ENCODE measurements at places on chromosomes 7 and 10.

GRCh38 chr10:4470231-4470835, 355.7 kb upstream of the AKR1E2 start:
- DNase-seq, result peak; percentile 49

DNA sequence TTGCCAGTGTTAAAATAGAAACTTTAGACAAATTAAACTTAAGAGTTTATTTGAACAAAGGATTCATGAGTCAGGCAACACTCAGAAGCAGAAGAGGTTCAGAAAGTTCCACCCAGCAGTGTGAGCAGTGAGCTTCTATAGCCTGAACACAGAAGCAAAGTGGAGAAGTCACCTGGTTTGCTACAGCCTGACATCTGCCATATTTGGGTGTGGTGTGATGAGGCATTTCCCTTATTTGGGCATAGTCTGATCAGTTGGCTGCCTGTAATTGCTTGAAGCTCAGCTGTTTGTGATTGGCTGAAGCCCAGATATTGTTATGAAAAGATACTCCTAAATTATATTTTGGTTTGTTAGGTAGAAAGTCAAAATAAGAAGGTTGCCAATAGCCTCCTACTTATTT, 39.1 kb downstream of the VWC2 start:
- DNase-seq, result no peak

DNA sequence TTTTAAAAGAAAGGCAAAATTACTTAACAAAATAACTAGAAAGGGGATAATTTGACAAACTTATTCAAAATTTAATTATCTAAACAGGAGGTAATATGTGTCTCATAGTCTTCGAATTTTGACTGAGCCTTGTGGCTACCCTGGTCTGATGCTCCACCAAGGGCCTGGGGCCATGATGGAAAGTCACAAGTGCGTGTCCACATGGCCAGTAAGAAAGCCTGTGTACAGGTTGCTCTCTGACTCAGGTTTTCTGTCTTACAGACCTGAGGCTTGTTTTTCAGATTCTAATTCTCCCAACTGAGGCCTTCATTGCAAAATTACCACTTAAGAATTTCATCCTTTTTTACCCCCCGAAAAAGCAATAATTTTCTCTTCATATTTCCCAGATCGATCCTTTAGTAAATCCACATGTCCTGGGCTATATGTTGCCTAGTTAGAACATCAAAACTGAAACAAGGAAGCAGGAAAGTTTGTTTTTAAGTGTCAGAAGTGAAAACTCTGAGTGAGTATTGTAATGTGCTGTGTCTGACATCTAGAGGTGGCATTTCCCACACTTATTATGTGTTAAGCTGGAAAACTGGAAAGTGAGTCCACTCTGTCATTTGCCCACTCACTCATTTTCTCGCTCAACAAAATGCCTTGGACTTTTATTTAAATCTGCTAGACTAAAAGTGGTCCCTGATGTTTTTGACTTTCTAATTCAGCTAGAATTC, 10.0 kb downstream of the CYP3A43 start:
- no peak for DNase-seq

DNA sequence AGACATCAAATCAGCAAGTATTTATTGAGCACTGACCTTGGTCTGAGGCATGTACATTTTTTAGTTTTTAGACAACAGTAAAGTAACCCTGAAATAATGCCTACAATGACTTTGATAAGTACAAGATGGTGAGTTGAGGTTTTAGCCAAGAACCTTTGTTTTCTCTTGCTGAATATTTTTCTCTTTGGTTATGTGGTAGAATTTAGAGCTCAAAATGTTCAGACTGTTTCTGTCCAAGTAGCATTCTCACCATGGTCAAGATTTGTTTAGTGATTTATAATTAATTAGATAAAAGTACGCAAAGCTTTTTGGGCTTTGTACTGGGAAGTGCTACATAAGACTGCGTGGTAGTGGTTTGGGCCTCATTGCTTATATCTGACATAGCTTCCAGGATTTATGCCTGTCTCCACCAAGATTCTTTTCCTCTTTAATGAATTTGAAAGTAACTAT, 102.4 kb downstream of the KAT6B start:
- DNase-seq, result peak; percentile 48

- no peak for DNase-seq
Measured at GRCh38 chr7:48426966-48427555, 255.8 kb downstream of the ABCA13 start.

DNA sequence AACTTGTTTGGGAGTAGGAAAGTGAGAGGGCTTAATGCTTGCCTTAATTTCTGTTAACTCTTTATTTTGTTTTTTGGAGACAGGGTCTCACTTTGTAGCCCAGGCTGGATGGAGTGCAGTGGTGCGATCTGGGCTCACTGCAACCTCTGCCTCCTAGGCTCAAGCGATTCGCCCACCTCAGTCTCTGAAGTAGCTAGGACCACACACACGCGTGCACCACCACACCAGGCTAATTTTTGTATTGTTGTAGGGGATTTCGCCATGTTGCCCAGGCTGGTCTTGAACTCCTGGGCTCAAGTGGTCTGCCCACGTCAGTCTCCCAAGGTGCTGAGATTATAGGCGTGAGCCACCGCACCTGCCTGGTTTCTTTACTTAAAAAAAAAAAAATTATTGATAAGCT, 1.9 kb downstream of the PPP2R2D start:
- no peak for DNase-seq

GRCh38 chr10:30736685-30737232, 107.2 kb upstream of the LYZL2 start:
- peak; percentile 100 for DNase-seq

GRCh38 chr10:61404751-61405150, 48.4 kb downstream of the TMEM26 start:
- no peak for DNase-seq

DNA sequence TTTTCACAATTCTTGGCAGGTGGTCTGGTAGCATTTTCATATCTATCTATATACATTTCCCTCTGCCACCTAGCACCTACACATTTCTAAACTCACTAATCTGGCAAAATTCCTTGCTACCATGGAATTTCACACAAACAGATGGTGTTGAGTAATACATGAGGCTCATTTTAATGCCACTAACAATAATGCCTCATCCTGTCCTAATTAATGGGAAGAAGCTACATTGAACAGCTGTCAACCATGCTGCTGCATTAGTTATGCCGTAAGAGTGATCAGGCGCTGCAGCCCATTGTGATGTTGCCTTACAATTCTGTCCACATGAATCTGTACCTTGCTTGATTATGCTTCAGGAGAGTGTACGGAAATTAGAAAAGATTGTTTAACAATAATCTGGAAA, 23.2 kb downstream of the COL1A2 start:
- DNase-seq, result no peak

DNA sequence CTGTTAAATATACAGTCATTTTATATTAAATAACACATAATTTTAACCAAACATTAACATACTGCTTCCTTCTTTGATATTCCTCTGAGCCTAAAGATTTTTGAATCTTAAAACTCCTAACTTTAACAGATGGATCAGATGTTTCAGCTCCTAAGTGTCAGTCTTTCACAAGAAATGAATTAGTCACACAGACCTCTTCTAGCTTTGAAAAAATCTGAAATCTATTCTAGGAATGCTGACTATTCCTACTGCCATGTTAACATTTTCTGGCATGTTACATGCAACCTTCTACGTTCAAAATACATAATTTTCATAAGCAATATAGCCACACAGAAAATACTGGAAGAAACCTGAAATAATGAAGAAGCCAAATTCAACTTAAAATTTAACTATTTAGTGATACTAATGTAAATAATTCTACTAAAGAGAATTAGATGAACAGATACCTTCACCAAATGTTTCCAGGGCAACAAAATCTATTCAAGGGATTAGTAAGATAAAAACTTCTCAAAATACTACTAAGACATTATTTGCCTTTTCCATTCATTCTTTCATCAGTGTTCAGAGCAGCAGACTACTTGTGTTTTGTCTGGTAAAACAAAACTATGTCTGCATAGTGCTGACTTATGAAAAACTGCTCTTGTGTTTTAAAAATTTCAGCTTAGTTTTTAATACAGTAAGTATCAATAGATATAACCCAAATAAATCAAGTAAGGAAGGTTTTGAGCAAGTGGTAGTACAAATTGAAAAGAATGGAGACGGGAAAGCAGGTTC, 9.2 kb downstream of the JMJD1C start:
- DNase-seq, result peak; percentile 73

- no peak for DNase-seq
Measured at GRCh38 chr10:117217196-117217761, 20.0 kb downstream of the KCNK18 start.

DNA sequence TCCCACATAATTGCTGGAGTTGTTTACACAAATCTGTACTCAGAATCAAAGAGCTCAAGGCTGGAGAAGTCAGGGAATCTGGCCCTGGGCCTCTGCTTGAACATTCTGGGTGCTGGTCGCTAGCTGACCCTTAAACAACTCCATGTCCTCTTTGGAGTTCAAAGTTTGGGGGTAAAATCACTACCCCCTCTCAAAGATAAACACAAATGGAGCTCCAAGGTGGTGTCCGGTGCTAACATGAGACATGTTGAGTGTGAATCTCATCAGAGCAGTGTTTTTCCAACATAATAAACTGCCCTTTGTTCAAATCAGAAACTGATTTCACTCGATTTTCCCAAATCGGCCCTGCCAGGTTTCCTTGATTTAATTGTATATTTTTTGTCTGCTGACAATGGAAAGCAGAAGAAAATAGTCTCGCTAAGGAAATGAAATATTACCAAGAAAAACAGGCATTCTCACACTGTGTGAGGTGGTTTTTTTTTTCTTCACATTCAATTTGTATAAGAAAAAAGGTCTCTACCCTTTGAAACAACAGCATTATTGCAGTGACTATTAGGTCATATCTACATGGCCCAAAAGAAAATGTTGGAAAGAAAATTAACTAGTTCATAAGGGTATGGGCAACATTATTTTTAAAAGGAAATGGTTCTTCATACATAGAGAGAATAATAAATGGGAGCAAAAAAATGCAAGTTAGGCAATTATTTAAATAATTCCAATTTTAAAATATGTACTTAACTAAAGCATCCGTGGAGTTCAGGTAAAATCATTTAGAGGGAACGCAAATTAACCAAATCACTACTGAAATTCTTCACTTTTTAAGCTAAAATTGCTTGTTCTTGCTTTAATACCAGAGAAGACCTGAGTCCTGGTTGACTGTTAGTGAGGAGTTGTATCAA, 56.1 kb upstream of the CAPZA2 start:
- no peak for DNase-seq

- no peak for DNase-seq
Measured at GRCh38 chr7:101100858-101101847, 15.9 kb downstream of the TRIM56 start.

DNA sequence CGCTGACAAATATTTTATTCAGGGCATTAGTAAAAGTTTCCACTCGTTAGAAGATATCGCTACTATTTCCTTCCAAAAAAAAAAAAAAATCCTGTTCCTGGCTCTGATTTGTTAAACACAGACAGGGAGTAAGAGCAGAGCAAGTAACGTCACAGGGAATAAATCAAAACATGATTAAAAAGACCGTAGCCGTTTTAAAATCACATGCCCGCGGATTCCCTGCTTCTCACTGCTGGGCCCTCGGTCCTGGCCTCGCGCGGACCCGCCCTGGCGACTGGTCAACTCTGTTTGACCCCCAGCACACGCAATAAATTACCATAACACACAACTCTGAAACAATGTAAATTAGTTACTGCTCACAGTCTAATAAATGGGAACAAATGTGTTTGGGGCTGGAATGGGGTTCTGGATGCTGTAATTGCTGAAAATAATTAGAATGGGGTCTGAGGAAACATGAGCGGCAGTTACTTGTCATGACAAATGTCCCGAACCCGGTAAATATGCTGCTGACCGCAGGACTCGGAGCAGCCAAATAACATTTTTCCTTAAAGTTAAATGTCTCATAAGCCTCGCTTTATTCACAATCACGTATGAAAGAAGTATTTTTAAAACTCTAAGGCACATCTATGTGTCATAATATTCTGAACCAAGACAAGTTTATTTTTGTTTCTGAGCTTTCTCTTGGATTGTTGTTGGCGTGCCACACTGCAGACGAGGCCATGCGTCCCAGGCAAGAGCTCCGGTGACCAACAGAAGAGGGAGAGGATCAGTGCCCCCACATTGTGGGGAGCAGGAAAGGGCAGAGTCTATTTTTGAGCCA, 17.9 kb downstream of the EBF3 start:
- DNase-seq, result no peak

- DNase-seq, result no peak
Measured at GRCh38 chr7:38881015-38881414, 28.0 kb downstream of the VPS41 start.

- DNase-seq, result peak; percentile 39
Measured at GRCh38 chr10:128210215-128211063, 84.2 kb upstream of the MKI67 start.

- no peak for DNase-seq
Measured at GRCh38 chr7:104482362-104483037, 154.1 kb downstream of the LHFPL3 start.

GRCh38 chr7:83248000-83248399, 85.3 kb upstream of the PCLO start:
- no peak for DNase-seq

DNA sequence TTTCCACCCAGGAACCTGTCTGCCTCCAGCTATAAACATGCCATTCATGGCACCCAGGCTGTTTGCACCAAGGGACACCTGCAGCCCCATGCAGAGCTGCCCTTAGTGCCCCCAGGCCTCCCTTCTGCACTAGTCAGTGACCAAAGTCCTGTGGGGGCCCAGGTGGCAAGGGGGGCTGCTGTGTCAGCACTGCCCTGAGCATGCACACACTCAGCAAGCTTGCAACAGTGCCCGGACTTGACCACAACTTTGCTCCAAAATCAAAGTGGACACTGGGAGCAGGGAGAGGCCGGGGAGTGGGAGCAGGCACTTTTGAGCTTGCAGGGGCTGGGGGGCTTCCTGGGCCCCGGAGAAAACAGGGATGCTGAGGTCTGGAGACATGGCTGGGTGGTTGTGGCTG, 192.9 kb upstream of the MBL2 start:
- DNase-seq, result no peak

- DNase-seq, result peak; percentile 13
Measured at GRCh38 chr10:11609492-11610093, 1.9 kb downstream of the USP6NL start.

DNA sequence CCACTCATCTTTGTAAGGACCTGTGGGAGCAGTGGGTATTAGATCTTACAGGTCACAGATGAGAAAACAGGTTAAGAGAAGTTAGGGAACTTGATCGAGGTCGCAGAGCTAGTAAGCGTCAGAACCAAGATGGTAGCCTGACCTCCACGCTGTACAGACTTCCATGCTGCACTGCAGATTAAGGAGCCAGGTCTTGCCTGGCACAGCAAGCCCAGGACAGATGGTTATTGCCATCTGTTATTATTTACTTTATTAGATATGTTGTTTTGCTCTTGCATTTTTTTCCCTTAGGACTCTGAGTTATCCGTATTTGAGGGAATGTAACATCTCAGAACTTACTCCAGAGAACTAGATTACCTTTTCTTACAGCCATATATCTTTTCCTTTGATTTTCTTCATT, 147.2 kb downstream of the NSUN6 start:
- DNase-seq, result no peak
